Epithelial cell of proximal tubule (primary cell): ENCODE measurements at places on chromosomes 5 and 9. TPM values are rescaled to one million over a fixed set of nuclear protein-coding genes. Genes with fewer than 3 reads are reported as not detected.
A peak's percentile ranks its signal among the peaks of the same experiment; 100 is the strongest.

DNA sequence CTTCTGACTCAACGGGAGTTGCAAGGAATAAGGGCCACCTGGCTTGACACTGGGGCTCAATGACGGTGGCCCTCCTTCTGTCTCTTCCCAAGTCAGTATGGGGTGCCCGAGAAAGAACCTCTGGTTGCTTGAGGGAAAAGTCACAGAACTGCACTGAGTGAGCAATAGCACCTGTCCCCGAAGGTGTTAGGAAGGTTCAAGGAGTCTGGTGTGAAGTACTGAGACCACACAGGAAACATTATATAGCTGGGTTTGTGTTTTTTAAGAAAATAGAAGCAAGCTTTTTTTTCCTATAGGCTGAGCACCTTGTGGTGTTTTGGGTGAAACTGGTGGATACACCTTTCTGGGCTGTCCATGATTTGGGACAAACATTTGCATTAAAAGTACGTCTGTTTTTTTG lies 62.9 kb downstream of the SPIN1 start:
- DNase-seq: no peak

- DNase-seq: no peak
Measured at GRCh38 chr9:3475300-3476020, 50.3 kb downstream of the RFX3 start.

GRCh38 chr5:157326440-157327005 lies 60.6 kb downstream of the CYFIP2 start:
- DNase-seq: no peak

- no peak for DNase-seq
Measured at GRCh38 chr9:83526211-83526610, 12.0 kb downstream of the FRMD3 start.

Gene RNF224
- total RNA-seq: not detected in 2 replicates

Gene ATP6V0E1
- 96.1 and 100 TPM in 2 replicates for total RNA-seq

Gene TPM2
- 265 and 267 TPM in 2 replicates for total RNA-seq

Gene PRPF4
- total RNA-seq: 29.1 and 43.8 TPM in 2 replicates

DNA sequence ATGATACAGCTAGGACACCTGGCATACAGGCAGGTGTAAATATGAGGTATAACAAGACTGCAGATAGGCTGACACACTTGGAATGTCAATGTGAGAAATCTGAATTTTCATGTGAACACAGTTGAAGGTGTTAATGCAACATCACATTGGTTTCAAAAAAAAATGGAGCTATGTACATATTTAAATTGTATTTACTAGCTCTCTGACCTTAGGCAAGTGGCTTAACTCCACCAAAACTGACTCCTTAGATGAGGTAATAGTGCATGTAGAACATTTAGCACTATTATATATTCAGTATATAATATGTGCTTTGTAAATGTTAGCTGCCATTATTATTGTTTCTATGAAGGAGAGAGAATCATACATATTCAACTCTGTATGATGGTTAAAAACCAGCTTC lies 48.0 kb downstream of the HTR4 start:
- DNase-seq: no peak

DNA sequence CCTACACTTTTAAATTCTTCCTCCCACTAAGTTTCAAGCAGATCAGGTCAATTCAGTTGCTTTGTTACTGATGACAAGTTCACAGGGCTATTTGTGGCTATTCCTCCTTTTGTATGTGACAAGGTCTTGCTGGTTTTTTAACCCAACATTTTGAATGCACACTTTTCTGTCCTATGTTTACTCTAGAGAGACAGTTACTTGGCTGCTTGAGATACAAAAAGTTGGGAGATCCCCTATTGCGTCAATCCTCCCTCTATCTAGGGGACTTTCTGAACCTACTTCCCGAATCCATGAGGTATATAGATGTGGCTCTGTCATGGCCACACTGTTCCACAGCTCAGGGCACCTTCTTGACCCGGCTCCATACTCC lies 386.7 kb downstream of the NTRK2 start:
- DNase-seq: no peak

DNA sequence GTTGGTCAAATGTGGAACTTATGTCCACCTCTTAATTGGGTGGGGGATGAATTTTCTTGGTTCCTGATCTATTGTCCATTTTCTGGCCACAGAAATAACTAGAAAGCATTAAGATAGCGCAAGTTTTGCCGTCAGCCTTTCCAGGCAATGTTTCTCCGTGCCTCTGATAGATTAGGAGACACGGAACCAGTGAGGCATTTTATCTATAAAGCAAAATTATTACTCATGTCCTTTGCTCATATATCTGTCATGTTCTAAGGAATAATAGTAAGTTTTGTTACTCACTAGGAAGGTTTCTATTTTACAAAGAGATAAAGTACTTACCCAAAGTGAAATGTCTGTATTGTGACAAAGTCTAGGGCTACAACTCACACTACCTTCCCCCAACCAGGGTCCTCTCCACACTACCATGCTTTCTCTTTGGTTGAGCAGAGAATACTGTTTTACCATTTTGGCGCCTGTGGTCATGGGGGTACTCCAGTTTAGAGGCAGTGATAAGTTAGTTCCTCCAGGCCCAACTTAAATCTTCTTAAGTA lies 19.9 kb upstream of the IL9 start:
- no peak for DNase-seq

Gene TAF11L10
- total RNA-seq: not detected in 2 replicates

DNA sequence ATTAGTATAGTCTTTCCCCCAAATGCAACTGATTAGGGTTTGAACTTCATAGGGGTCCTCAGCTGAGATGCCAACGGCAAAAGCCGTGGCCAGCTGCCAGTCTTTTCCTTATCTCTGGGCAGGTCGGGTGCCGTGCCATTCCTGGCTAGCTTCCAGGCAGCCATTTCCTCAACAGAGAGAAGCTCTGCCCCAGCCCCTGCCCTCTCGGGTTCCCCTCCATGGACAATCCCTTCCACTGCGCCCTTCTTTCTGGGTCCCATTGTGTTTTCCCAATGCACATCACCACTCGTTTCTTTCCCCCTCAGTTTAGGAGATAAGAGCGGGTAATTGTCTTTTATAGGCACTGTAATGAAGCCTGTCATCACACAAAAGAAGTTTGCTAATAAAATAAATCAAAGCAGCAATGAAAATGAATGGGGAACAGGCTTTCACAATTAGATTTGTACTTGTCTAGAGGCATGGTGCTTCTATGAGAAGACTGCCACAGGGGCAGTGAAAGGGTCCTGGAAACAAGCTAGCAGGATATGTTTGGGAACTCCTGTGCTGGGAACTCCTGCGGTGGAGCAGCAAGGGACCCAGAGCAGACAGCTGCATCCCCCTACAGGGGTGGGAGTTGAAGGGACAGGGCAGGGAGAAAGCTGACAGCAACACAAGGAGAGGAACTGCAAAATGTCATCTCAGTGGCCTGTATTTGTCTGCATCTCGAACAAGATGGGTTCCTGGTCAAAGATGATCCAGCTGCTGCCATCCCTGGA lies 48.0 kb upstream of the SAP30L start:
- no peak for DNase-seq

Gene GRM6
- total RNA-seq: not detected in 2 replicates

- no peak for DNase-seq
Measured at GRCh38 chr5:116612431-116612830, 37.8 kb upstream of the SEMA6A start.

DNA sequence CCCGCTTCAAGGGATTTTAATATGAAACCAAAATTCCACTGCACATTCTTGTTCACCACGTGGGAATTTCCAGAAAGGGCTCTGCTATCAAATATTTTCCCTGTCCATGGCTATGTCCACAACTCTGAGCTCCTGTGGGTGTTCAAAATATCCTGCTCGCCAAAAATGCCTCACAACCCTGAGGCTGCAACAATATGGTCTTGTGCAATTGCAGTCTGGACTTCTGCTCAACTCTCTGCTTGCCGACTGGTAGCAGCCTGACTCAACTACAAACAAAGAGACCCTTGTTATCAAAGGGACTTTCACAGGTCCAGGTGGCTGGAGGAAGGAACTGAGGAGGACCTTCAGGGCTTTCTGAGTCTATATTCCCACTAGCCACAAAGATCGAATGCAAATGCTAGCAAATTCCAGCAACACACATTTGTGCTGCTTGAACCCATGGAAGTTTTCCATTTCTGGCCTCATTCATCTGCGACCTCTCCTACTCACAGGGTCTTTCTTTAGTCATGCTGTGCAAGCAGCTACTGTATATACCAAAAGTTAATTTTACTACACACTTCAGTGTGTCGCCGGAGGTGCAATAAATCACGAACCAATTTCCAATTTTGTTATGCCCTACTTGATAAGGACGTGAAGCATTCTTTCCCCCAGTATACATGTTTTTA lies 169.2 kb upstream of the SLC30A5 start:
- peak; percentile 29 for DNase-seq

DNA sequence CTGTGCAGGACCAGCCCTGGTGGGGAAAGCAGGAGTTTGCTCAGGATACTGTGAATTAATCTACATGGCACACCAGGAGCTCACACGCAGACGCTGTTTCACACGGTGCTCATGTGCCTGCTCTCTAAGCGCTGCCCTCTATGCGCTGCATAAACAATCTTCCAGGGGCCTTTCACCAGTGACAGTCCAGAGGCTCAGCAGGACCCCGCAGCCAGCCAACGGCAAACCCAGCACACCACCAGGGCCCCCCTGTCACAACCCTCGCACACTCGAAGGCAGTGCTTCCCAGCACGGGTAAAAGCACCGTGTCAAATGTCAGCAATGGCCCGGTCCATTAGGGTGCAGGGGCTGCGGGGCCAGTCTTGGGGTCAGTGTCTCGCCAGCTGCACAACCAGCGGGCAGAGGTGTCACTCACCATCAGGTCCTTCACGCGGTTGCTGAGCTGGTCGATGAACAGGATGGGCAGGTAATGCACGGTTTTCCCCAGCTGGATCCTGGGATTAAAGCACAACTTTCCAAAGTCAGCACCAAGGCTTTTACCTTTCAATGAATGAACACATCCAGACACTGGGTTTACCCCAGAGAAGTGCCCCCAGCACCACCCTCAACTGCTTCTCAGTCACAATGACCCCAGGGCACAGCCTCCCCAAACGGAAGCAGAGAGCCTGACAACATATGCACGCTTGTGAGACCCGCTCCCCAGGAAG lies 7.3 kb downstream of the CLPTM1L start:
- no peak for DNase-seq

Gene ZNF484
- total RNA-seq: 3.8 and 4.0 TPM in 2 replicates

- DNase-seq: no peak
Measured at GRCh38 chr5:124104821-124105220, 592.8 kb downstream of the CSNK1G3 start.

- no peak for DNase-seq
Measured at GRCh38 chr5:135476615-135477581, 24.7 kb upstream of the TIFAB start.

GRCh38 chr9:126616521-126616976 lies 2.8 kb downstream of the LMX1B start:
- DNase-seq: no peak

- DNase-seq: no peak
Measured at GRCh38 chr5:9594913-9595312, 35.2 kb downstream of the TAS2R1 start.

GRCh38 chr9:132054024-132054423 lies 25.6 kb downstream of the MED27 start:
- no peak for DNase-seq

GRCh38 chr5:139181835-139182452 lies 16.2 kb downstream of the SIL1 start:
- peak; percentile 32 for DNase-seq

- DNase-seq: no peak
Measured at GRCh38 chr9:71763832-71764231, 4.5 kb downstream of the CEMIP2 start.

- DNase-seq: no peak
Measured at GRCh38 chr5:69334793-69335268, 2.2 kb upstream of the CCDC125 start.

Gene KIF24
- 2.2 and 5.2 TPM in 2 replicates for total RNA-seq

GRCh38 chr9:121038804-121039203 lies 11.3 kb downstream of the C5 start:
- no peak for DNase-seq
